A549 (cell line): ENCODE measurements at places on chromosomes 12 and 14.

DNA sequence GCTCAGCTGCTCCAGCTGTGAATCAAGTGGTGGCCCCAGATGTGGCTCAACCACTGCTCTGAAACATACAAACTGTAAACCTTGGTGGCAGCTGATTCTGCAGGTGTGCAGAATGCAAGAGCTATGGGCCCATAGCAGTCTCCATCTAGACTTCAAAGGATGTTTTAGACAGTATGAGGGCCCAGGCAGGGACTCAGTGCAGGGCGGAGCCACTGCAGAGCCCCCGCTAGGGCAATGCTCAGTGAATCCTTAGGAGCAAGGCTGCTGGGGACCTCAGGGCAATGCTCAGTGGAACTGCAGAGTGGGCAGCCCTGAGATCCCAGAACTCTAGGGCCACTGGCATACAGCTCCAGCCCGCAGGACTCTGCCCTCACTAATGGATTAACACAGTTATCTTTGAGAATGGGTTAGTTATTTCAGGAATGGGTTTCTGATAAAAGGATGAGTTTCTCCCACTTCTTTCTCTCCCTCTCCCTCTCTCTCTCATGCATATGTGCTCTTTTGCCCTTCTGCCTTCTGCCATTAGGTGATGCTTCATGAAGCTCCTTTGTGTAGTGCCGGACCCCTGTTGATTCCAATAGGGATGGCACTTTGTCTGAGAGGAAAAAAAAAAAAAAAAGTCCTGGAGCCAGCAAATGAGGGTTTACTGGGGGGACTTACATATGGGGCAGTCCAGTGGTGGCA lies 48.4 kb upstream of the JDP2 start:
- DNase-seq, result no peak

GRCh38 chr12:84294246-84294645 lies 618.4 kb downstream of the SLC6A15 start:
- no peak for DNase-seq

DNA sequence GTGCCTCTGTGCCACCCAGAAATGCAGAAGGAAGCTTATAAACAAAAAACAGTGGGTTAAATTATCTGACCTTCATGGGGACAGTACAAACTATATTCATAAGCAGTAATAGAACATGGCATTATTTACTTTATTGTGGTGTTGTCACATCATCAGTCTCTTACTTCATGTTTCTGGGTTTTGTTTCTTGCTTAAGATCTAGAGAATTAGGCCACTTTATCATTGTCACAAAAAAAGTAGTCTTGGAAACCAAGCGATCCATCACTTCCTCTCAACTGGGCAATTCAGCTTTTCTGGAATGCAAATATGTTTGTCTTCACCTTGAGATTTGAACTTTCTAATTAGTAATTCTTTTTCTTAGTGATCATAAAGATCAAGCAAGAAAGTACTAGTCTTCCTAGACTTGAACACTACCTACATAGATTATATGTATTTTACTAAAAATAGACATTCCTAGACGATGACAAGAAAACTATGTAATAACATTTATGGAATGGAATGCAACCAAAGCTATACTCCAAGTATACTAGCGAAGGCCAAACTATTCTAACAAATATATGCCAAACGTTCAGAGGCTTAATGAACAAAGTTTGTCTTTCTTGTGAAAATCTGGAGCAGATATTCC lies 363.4 kb downstream of the DAD1 start:
- DNase-seq, result no peak

- DNase-seq, result no peak
These were observed 13.5 kb downstream of the CCDC197 start for GRCh38 chr14:94010625-94011024.
